ENCODE measurements at places on chromosomes 2 and 18.

GRCh38 chr2:66532972-66533868 is 98.3 kb downstream of the MEIS1 start:
- no peak for DNase-seq

DNA sequence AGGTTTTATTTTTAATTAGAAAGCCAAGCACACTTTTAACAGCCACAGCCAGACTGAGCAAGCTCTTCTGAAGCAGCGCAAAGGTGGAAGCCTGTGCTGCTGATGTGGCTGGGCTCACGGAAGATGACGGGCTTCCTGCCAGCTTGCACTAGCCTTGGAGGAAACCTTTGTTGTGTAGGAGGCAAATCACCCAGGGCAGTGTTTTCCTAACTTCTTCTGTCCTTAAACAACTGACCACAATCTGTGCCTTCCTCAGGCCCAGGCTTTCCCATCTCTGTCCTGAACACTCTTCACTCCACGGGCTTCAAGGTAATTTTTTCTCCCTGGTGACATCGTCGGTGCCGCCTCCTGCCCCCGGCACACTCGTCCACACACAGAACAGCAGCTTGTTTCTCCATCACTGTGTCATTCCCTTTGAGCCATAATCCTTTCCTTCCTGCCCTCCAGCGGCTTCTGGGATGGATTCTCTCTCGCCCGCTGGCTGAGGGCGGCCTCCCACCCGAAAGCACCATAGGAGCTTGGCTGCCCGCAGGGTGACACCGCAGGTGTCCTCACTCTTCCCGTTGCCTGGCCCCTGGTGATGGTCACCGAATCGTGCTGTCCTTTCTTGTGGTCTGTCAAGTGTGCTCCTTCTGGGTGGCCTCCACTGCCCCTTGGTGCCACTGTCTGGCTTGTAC is 31.1 kb upstream of the INHBB start:
- DNase-seq = no peak

DNA sequence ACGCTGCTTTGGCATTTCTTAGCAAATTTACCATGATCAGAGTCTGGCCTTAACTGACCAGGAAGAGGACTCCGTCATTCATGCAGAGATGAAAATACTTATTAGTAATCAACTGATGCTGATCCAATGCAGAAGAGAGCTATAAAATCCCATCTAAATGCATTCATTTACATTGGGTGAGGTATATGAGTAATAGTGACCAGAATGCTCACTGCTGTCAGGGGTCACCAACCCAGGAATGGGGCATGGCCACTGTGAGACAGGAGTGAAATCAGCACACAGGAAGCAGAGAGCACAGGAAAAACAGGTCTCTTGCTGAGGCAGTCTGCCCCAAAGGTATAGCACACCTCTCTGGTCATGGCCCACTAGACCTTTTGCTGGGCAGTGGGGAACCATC is 68.1 kb upstream of the TMEM247 start:
- no peak for DNase-seq

- DNase-seq = no peak
Measured at GRCh38 chr2:75459565-75460310, 101.0 kb downstream of the EVA1A start.

GRCh38 chr2:110116033-110116710 is 550 bp upstream of the MALL start:
- no peak for DNase-seq

DNA sequence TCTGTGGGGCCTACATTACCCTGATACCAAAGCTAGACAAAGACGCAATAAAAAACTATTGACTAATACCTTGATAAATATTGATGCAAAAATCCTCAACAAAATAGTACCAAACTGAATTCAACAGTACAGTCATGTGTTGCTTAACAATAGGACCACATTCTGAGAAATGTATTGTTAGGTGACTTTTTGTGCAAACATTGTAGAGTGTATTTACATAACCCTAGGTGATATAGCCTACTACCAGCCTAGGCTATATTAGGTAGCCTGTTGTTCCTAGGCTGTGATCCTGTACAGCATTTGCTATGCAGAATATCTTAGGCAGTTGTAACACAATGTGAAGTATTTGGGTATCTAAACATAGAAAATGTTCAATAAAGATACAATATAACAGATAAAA is 36.7 kb downstream of the CCDC138 start:
- DNase-seq = no peak

- DNase-seq = no peak
Measured at GRCh38 chr2:111191877-111192276, 71.2 kb downstream of the BCL2L11 start.

DNA sequence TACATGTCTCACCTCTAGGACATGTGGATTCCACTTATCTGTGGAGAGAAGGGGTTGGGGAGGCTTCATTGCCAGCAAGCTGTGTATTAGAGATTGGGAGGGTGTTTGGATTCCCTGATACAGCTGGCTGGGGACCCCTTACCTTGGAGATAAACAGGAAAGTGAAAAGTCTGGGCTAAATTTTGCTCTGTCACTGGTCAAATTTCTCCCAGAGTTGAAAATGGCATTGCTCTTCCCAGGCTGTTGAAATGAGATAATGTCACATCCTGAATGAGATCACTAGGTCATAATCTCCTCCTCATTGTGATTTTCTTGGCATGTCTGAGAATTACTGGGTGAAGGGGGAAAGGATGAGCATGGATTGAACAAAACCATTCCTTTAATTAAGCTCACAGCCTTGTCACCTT is 265.0 kb upstream of the PARD3B start:
- no peak for DNase-seq

DNA sequence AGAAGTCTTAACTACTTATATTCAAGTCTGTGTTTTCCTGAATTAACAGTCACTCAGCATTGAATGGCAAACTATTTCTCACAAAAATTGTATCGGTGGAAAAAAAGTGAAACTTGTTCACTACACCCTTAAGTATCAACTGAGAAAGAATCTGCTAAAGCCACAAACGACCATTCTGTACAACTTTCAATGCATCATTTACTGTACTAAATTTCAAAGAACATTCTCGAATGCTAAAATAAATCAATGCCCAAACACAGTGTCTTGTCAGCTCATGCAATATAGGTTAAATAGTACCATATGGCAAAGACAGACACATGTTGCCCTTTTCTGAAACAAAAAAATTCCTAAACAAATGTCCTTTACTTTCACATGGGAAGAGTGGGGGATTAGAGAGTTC is 9.0 kb downstream of the ZNF516 start:
- no peak for DNase-seq

- no peak for DNase-seq
Measured at GRCh38 chr2:174344716-174345461, 10.1 kb downstream of the SP9 start.

DNA sequence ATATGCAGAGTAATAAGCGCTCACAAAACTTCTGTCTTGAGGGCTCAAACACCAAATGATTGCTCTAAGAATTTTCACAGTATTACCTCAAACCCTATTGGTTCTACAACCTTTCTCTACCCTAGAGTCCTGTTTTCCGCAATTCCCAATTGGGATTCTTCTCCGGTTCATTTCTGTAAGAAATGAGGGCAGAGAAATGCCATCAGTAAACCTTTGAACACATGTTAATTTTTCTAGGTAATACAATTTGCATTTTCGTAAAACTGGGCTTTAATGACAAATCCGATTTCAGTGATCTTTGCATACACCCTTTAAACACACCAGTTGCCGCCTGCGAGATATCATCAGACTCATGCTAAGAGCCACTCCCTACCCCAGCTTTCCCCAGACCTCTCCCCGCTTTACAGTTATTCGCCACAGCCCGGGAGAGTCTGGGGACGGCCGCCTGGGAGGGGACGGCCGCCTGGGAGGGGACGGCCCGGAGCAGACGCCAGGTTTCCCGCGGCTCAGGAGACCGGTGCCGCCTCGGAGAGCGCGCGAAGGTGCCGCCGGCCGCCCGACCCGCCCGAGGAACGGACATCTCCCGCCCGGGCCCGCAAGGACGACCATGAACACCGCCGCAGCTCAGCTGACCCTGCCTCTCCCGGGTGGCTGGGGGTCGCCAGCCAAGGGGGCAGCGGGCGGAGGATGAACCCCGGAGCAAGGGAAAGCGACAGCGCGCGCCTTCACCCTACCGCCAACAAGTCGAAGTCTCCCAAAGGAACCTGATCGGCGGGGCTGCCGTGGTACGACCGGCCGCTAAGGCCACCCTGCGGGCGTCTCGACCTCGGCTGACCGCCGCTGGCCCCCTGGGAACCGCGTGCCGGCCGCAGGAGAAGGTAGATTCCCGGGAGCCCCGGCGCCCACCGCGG is 463 bp downstream of the SMC6 start:
- peak; percentile 25 for DNase-seq

DNA sequence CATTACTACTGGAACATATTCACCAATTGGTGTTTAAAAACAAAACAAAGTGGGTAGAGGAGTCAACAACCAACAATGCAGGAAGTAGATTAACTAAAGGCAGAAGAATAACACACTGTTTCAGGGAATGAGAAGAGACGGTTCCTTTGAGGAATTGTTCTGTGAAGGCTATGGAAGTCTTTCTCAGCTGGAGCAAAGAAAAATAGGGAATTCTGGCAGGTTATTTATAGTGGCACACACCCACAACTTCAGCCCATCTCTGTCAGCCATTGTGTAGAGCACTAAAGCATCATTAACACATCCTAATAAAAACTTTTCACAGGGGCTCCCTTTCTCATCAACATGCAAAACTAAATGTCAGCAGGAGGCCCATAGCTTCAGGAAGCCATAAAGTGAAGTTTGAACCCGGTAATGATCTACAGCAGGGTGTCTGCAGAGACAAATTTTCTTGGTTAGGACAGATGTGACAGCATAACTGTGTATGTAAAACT is 113.6 kb downstream of the CDH2 start:
- no peak for DNase-seq

GRCh38 chr18:75538727-75539126 is 111.2 kb upstream of the SMIM21 start:
- DNase-seq = no peak

DNA sequence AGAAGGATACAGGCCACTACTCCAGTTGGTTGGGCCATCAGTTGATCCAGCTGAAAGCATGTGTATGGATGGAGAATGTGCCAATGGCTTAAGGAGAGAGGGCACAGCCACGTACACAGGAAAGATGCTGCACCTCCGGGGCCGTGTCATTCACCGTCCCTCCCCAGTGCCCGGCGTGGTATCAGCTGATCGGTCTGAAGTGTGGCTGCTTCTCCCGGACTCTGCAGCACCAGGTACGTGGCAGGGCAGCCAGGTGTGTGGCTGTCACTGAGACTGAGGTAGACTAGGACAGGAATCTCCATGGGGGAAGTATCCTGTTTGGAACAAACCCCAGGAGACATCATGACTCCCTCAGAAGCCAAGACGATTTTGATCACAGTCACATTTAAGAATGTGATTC is 4.2 kb upstream of the ERFE start:
- DNase-seq = no peak

GRCh38 chr18:58091099-58091611 is 47.1 kb downstream of the NEDD4L start:
- DNase-seq = no peak

GRCh38 chr2:10014418-10015190 is 28.7 kb upstream of the KLF11 start:
- no peak for DNase-seq

DNA sequence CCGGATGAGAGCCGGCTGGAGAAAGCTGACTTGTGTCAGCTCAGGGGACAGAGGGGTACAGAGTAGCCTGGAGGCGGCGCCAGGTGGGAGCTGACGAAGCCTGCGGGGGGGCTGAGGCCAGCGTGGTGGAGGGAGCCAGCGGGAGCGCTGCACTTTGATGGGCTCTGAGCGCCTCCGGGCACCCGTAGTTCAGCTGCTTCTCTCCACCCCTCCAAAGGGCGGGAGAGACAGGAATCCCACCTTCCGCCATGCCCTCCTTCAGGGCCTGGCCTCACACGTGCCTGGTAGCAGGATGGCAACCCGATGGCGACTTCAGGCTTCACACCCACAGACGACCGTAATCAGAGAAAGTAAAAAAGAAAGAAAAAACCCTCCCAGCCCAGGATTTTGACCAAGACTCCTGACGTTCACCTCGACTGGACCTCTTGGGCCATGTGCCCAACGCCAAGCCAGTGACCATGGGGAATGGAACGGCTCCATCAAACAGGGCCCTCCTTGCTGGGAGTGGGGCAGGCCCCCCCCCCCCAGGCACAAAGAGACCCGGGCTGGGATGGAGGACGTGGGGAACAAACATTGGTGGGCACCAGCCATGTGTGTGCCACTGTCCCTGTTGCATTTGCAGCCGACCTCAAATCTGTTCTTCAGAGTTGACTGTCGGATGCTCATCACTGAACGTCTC is 60.7 kb upstream of the ASAP2 start:
- no peak for DNase-seq
